Activated T-cell treated with anti-CD3 and anti-CD28 coated beads, Interleukin-2, amount 50 U/mL, for 72 hours (primary cell): ENCODE measurements at places on chromosomes 16 and 17. TPM values are rescaled to one million over a fixed set of nuclear protein-coding genes. Genes with fewer than 3 reads are reported as not detected.

Gene GRIN2C
- 0.14 TPM for total RNA-seq

Gene KCNJ12
- total RNA-seq: not detected

Gene TPSAB1
- total RNA-seq: not detected

Gene MT1H
- total RNA-seq: 37.5 TPM

Gene WNT3
- 0.53 TPM for total RNA-seq

Gene ASIC2
- total RNA-seq: not detected

Gene ARHGDIG
- total RNA-seq: 0.48 TPM

Gene BIRC5
- 104 TPM for total RNA-seq

DNA sequence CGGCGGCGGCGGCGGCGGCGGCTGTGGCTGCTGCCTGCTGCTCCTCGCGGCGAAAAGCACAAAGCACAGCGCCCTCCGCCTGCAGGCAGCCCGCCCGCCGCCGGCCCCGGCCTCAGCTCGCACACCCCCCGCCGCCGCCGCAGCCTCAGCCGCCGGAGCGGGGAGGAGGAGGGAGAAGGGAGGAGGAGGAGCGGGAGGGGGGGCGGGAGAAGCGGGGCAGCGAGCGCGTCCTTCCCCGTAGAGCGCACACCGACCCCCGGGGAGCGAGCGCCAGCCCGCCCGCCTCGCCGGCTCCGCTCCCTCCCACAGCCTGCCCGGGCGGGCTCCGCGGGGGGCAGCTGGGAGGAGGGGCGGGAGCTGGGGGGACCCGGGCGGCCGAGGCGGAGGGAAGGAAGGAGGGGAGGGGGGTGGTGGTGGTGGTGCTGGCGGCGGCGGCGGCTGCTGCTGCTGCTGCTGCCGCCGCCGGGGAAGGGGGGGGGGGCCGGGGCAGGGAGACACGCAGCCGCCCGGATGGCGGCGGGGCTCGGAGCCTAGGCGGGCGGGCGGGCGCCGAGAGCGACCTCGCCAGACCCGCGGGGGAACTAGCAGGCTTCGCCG lies at the start of gene UBTF:
TSS of gene UBTF (minus strand) at position 60 of the 597 bp plus-strand sequence. CDS start 1,446 bp downstream, outside the sequence.
- DNase-seq: peak; percentile 73

DNA sequence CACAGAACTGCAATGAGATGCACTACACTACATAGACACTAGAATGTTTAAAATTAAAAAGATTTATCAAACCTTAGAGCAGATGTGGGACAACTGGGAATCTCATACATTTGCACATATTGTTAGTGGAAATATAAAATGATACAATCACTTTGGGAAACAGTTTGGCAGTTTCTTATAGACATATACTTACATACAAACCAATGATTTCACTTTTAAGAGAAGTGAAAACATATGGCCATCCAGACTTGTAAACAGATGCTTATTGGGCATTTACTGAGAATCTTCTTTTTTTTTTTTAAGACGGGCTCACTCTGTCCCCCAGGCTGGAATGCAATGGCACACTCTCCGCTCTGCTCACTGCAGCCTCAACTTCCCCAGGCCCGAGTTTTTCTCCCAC lies 50.1 kb downstream of the AXIN2 start:
- no peak for DNase-seq

GRCh38 chr16:10641953-10642949 lies 52.5 kb downstream of the TEKT5 start:
- DNase-seq: no peak

DNA sequence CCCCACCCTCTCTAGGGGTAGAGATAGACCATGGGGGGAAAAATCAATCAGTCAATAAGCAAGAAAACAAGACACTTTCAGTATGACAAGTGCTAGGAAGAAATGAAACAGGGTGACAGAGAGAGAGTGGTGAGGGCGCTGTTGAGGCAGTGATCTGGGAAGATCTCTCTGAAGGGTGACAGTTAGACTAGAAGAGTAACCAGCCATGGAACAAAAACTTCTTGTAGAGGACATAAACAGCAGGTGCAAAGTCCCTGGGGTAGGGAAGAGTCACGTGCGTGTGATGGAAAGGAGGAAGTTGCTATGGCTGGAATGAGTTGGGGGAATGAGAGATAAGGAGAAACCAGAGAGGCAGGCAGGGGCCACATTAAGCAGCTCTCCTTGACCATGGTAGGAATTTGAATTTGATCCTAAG lies 16.8 kb upstream of the EMP2 start:
- no peak for DNase-seq

DNA sequence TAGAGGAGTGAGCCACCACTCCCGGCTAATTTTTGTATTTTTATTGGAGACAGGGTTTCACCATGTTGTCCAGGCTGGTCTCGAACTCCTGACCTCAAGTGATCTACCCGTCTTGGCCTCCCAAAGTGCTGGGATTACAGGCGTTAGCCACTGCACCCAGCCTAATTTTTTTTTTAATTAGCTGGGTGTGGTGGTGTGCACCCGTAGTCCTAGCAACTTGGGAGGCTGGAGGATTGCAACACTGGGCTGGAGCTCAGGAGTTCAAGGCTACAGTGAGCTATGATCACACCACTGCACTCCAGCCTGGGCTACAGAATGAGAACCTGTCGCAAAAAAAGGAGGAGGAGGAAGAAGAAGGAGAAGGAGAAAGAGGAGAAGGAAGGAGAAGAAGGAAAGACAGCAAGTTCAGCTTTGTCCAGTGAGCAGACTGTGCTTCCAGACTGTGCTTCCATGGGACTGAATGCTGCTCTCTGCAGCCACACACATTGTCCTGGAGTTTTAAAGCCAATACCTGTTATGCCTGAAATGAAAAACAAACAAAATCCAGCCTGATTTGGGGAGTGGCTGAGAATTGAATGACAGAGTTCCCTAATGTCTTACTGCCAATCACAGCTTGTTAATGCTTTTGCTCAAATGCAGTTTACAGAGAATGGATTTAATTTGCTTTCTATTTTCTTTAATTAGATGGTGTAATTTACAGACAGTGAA lies 2.8 kb upstream of the TNFRSF13B start:
- no peak for DNase-seq

GRCh38 chr17:75262112-75262606 lies 480 bp downstream of the MRPS7 start:
- no peak for DNase-seq

- peak; percentile 65 for DNase-seq
Measured at GRCh38 chr17:78993241-78993956, 13.7 kb upstream of the LGALS3BP start.

DNA sequence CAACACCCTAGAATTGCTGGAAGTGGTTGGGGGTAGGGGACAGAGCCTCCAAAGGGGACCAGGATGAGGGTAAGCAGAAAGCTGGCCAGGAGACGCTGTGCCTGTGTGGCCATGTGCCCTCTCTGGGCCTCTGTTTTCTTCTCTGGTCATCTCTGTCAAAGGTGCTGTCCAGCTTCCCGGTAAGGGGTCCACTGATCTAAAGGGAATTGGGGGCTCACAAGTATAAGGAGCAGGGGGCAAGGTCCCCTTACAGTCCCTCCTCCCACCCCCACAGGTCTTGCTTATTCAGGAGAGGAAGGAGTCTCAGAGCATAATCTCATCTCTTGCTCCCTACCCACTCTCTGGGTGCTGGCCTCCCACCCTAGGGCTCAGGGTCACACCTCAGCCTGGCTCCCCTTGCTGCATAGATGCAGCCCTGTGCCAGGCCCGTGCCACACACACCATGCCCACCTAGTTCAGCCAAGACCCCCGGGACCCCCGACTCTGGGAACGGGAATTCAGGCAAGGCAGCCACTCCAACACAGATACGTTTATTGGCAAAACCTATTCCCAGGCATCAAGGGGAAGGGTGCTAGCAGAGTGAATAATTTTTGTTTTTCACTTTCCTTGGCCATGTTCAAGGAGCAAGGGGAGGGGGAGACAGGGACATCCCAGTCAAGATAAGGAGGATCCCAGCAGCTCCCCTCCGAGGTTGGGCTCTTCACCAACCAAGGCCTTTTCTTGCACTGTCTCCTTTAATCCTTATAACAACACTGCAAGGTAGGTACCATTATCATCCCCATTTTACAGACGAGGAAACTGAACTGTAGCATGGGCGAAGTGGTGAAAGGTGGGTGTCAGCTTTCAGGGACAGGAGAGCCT lies 19.8 kb downstream of the SLC4A1 start:
- DNase-seq: no peak

GRCh38 chr16:80791411-80791810 lies 13.0 kb downstream of the CDYL2 start:
- no peak for DNase-seq
